ENCODE measurements at places on chromosomes 11 and 22.
A peak's percentile ranks its signal among the peaks of the same experiment; 100 is the strongest.

DNA sequence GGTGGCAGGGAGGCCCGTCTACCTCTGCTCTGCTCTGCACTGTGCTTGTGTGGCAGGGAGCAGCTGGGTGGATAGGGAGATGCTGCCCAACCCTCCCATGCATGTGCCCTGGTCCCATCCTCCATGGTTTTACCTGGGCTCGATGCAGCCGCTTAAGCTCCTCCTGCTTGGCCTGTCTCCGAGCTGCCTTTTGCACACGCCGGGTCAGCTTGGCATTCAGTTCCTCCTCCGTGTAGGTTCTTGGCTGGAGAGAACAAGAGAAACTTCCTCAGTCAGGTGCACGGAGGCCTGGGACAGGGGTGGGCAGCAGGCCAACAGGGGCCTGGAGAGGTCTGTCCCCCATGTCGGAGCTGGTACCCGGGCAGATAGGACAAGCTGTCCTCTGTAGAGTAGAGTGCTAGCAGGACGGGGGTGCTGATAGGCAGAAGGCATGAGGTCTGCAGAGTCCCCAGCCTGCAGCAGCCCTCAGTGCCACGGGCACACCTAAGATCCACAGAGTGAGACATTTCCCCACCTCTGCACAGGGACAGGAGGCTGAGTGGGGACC is 36.4 kb upstream of the BID start:
- DNase-seq, result no peak

- DNase-seq, result peak; percentile 23
Measured at GRCh38 chr11:73995247-73995646, 12.6 kb upstream of the UCP2 start.

DNA sequence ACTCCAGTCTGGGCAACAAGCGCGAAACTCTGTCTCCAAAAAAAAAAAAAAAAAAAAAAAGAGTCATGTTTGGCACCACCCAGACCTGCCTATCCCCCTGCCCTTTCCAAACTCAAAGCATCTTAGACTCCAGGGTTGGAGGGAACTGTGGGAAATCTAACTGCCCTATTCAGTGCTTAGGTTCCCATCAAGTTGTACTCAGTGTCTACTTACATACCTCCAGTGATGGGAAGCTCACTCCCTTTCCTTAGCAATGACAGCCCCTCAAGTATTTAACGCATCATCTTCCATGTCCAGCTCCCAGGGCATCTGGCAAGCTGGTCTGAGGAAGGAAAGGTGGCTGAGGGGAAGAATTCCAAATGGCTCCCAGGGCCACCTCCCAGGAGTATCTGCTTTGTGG is 3.0 kb downstream of the ACTN3 start:
- DNase-seq, result no peak

GRCh38 chr11:94305146-94305545 is 766 bp downstream of the IZUMO1R start:
- DNase-seq, result no peak

DNA sequence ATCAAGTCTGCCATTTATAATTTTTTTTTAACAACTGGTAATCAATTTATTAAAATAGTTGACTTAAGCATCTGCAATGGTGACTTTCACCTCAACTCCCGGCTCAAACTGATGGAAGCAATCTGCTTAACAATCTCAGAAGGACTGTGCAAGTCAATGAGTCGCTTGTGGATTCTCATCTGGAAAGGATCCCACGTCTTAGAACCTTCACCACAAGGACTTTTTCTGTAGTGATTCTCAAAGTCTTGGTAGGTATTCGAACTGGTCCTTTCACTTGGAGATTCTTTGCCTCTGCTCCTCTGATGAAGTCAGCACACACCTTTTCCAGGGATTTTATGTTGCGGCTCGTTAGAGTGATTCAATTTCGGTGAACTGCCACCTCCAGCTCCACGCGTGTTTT is 7.3 kb downstream of the RSF1 start:
- DNase-seq, result no peak

DNA sequence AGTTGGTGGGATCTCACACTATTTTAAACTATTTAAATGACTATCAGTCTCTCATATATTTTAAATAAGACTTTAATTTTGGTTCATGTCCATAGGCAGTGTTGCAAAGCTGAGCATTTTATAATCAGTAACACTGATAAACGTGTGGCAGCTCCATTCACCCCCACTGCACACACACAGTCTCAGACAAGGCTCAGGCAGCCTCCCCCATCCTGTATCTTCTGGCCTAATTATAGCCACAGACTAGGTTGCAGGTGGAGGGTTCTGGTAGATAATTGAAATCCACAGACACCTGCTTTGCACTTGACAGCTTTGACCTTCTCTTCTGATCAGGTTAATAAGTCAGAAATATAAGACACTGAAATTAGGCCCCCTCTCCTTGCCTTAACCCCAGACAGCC is 118.5 kb upstream of the LDLRAD3 start:
- no peak for DNase-seq

- DNase-seq, result no peak
Measured at GRCh38 chr11:95121698-95122097, 32.1 kb downstream of the ENDOD1 start.

- no peak for DNase-seq
Measured at GRCh38 chr11:134266841-134267251, 9.3 kb upstream of the GLB1L3 start.

DNA sequence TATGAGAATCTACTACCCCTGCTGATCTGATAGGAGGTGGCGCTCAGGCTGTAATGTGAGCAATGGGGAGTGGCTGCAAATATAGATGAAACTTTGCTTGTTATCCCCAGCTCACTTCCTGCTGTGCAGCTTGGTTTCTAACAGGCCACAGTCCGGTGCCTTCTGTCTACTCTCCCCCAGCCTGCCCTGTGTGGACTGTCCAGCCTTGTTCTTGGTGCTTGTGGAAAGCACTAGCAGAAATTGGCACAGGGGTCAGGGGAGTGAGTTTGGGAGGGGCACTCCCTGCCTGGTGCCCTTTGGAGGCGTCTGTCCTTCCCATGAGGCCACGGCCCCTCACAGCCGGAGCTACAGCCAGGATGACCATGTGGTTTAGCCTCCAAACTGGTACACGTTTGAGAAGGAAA is 14.3 kb downstream of the MOV10L1 start:
- DNase-seq, result no peak

DNA sequence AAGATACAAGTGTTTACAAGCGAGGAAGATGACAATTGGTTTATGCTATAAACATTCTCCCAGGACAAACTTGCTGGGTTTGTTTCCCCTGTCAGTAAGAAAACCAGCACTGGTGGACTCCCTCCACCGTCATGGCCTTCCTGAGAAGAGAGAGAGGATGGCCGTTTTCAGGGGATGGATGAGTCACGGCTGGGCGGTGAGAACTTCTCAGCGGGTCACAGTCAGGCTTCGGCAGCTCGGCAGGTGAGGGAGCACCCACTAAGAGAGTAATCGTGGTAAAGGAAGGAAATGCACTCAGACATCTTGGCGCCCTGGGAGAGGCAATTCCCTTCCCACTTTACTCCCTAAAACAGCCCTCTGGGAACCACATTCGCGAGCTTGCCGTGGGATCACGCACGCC is 83.9 kb downstream of the NCAM1 start:
- no peak for DNase-seq

GRCh38 chr11:83068568-83068967 is 3.1 kb downstream of the RAB30 start:
- no peak for DNase-seq

DNA sequence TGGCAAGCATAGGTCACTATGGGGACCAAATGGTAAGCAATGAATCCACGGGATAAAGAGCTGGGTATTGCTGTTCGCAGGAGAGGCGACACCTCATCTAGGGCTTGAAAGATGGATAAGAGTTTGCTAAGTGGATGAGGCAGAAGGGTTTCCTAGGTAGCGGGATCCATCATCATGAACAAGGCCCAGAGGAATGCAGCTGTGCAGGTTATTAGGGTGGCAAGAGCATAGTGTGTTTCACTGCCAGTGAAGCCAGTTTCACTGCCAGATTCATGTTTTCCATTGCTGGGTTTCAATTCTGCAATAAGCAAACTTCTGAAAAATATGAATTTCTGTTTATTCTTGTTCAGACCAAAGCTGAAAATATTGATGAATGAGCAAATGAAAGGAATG is 27.2 kb downstream of the WEE1 start:
- DNase-seq, result no peak

GRCh38 chr22:37416827-37417226 is 10.5 kb downstream of the ELFN2 start:
- DNase-seq, result no peak

GRCh38 chr11:47980907-47981621 is 705 bp downstream of the PTPRJ start:
- DNase-seq, result peak; percentile 24

DNA sequence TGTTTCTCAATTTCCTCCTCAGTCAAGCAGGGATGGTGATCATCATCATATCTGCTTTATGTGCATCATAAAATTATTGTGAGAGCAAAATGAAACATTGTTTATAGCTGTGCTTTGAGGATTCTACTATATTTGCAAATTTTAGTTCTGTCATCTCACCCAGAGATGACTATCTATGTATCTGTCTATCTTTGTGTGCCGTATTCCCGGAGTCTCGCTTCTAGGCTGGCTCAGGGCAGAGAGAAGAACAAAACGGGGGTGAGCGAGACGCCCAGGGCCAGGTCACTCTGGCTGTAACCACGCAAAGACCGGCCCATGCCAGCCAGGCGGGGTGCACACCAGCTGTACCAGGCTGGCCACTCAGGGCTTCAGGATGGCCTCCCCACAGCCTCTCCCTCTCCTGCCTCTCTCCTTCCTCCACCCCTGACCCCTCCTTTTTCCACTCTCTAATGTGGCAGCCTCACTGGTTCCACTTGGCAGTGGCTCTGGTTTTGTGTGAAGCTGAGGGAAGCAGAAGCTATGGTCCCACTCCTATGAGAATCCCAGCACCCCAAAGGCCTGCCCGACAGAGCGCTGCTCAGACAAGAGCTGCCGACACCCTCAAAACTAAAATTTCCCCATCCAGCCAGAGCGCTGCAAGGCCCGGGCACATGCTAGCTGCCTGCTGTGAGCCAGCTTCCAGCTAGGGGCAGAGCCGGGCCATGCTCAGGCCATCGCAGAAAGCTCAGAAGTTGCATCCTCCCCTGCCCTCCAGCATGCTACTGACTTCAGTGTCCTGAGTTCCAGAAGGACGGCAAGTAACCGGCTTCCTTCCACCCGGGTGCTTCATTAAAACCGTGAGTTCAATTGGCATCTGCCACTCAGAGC is 139.5 kb upstream of the TBCEL start:
- no peak for DNase-seq

- DNase-seq, result no peak
Measured at GRCh38 chr11:30454111-30454510, 131.2 kb downstream of the ARL14EP start.

- DNase-seq, result no peak
Measured at GRCh38 chr22:27138471-27138870, 481.1 kb downstream of the MIAT start.

DNA sequence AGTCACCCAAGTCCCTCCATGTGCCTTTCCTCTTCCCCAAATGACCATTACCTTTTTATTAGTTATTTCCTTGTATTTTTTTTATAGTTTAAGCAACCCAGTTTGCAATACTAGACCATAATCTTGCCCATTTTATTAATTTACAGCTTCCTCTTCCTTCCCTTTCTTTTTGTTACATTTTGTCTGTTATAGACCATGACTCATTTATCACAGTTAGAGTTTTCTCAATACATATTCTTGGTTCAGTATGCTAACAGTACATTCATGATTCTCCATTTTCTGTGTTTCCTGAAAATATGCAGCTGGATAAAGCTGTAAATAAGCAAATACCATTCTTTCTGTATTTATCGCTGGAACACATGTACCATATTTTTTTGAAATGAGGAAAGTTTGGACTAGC is 376.7 kb upstream of the RAG2 start:
- no peak for DNase-seq

- no peak for DNase-seq
Measured at GRCh38 chr22:38032681-38033521, 24.3 kb upstream of the PICK1 start.

DNA sequence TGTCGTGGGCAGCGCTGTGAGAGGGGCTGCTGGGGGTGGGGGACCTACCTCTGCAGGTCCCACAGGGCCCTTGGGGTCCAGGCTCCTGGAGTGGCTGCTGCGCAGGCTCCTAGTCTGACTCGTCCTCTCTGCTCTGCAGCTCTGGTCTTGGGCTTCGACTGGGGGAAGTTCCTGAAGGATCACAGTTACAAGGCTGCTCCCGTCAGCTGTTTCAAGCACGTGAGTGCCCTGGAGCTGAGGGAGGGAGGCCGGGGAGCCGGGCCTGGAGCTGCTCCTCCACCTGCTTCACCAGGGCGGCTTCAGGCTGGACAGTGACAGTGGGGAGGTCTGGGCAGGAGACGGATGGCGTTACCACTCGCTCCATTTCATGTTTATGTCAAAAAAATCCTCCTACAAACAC is 11.9 kb downstream of the L3MBTL2 start:
- peak; percentile 70 for DNase-seq

DNA sequence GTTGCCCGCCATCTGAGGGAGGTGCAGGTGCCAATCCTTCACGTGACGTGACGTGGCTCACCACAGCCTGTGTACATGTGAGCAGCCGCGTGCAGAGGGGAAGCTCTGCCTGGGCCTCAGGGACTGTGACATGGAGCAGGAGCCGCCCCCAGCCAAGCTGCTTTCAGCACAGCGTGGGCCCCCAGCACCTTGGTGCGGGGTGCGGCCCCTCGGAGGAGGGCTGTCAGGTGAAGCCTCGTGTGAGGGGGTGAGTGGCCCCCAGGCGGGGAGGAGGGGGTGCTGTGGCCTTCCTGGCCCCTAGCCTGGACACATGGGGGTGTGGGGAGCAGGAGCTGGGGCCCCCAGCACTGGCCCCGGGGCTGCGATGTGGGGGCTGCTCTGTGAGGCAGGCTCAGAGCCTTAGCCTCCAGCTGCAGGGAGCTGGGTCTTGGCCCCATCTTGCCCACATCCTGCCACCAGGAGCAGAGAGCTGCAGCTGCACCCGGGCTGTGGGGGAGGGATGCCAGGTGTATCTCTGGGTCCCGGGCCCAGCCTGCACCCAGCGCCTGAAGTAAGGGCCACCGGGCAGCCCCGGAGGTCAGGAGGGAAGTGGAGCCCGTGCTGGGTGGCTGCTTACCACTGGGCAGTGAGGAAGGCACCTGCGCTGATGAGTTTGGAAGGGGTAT is at the start of gene ADORA2A:
Gene ADORA2A, plus strand, starts transcription at position 100 of the 665 bp plus-strand sequence. CDS start 5,806 bp downstream, outside the sequence.
- DNase-seq, result peak; percentile 45

GRCh38 chr11:128208329-128209137 is 378.8 kb downstream of the ETS1 start:
- no peak for DNase-seq

DNA sequence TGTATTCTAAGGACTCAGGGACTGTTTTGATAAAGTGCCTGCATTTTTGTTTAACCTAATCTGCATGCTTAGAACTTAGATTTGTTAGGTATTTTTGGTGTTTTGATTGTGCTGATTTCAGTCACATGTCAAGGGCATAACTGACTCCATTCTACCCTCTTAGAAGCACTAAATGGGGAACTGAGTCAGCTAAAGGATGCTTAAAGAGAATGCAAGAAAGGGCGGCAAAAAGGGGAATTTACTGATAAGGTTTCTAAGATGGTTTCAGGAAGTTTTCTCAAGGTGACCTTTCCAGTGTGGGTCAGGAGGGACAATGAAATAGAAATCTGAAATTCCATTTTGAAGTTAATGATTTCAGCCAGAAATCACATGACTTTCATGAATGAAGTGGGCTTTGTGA is 43.0 kb downstream of the MMP20 start:
- no peak for DNase-seq

Measured in SHP77 (cell line).